K562 (cell line): ENCODE measurements at places on chromosomes 6 and 20.

DNA sequence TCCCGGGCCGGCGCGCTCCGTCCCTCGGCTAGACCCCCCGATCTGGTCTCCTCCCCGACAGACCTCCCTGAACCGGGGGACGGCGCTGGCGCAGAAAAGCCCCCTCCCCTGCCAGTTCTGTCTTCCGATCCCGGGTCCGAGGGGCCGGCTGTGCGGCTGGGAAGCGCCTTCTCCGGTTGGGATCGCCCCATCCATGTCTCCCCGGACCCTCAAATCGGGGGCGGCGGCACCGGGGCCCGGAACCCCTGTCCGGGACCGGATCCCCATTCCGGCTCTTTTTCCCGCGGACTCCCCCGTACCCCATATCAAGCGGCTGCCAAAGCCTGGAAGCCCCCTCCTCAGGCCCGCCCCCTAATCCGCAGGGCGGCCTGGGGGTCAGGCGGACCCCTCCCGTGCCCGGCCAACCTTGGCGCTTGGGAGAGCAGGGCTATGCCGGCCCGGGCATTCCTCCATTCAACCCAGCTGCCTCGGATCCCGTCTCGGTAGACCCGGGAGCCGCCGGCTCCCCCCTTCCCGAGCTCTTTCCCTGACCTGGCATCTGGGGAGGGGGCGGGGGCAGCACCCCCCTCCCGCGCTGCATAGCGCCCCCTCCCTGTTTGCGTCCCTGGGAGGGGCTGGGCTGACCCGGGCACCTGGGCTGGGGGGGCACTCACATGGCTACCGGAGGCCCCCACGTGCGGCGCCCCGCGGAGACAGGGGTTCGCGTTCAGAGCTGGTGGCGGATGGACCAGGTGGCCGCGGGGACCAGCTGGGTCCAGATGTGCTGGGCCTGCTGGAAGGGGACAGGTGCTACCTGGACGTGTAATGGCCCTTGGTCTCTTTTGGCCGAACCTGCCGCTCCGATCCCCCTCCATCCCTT, 643 bp downstream of the DLGAP4 start:
- no peak for DNase-seq

GRCh38 chr6:158571826-158572652, 12.1 kb downstream of the TMEM181 start:
- no peak for DNase-seq

GRCh38 chr6:131065824-131066171, 2.8 kb upstream of the EPB41L2 start:
- no peak for DNase-seq

GRCh38 chr20:41320441-41320840, 2.9 kb upstream of the ZHX3 start:
- no peak for DNase-seq

GRCh38 chr20:53763707-53764414, 170.2 kb upstream of the ZNF217 start:
- DNase-seq = no peak
